ENCODE measurements at places on chromosomes 2 and 18. TPM values are rescaled to one million over a fixed set of nuclear protein-coding genes. Genes with fewer than 3 reads are reported as not detected.
A peak's percentile ranks its signal among the peaks of the same experiment; 100 is the strongest.

The ALPI gene
- not detected for polyA plus RNA-seq

The UGT1A8 gene
- polyA plus RNA-seq, result not detected

The ANKRD62 gene
- polyA plus RNA-seq, result not detected

DNA sequence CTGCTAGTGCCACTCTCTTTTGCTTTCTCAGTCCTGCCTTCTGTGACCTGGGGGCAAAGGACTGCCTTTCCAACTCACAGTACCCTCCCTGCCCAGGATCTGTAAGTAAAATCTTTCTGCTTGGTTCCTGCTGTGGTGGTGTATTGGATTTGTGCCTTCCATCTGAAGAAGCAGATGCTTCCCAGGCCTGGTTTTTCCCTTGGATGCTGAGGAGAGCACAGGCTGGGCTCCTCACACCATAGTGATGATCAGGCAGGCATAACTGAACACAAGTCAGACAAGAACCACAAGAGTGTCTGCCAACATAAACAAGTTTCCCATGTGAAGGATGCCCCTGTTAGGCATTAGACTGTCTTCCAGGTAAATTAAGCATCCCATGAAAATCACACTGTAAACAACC lies 121.3 kb upstream of the NRXN1 start:
- DNase-seq, result no peak
- H3K36me3 ChIP-seq, result no peaks in the 10 kb centered on the region
- H3K27me3 ChIP-seq, result no peaks in the 10 kb centered on the region
- H3K27ac ChIP-seq, result no peak overlapping the region
- H3K4me1 ChIP-seq, result no peaks in the 10 kb centered on the region
- no peak overlapping the region for H3K4me3 ChIP-seq

DNA sequence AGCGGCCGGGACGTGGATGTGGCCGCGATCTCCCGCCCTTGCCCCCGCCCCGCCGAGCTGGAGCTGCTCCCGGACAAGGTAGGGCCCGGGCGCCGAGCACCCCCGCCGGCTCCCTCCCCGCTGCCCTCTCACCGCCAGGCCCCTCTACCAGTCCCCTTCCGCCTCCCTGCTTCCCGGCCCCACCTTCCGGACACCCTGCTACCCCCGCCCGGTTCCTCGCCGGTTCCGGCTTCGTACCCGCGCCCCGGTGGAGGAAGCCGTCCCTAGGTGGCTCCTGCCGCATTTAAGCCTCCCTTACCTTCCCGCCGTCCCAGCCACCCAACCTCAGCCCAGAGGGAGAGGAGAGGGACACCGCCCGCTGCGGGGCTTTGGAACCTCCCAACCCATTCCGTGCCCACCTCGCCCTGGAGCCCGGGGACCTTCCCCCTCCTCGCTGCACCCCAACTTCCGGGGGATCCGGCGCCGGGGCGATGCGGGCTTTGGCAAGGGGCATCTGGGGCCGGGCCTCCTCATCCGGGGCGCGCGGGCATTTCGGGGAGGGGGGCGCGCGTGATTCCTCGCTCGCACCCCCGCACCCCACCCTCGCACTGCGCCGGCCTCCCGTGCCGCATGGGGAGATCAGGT lies 475 bp downstream of the B3GNT2 start:
- peak overlapping the region; percentile 38 for H3K27ac ChIP-seq
- peak overlapping the region; percentile 98 for H3K4me3 ChIP-seq
- peaks cover 13% of the 10 kb centered on the region for H3K4me1 ChIP-seq

DNA sequence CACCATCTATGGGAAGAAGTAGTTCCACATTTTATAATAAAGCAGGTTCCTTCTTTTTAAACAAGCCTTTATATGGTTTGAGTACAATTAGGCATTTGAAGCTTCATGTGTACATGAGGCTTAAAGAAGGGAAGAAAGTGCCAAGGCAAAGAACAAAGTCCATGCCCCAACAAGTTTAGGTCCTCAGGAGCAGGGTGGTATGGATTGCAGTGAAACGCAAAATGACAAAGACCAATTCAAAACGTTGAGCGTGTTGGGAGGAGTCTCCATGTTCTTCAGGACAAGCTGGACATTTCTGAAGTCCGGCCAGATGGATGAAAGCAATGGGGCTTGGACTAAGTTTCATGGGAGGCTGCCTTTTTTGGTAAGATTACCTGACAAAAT lies 78.8 kb upstream of the FZD5 start:
- DNase-seq, result no peak
- no peaks in the 10 kb centered on the region for H3K36me3 ChIP-seq
- H3K27me3 ChIP-seq, result no peaks in the 10 kb centered on the region
- H3K27ac ChIP-seq, result peak overlapping the region; percentile 26
- H3K4me3 ChIP-seq, result no peak overlapping the region

GRCh38 chr2:46122318-46122976 lies 174.8 kb upstream of the EPAS1 start:
- H3K36me3 ChIP-seq, result no peaks in the 10 kb centered on the region
- no peaks in the 10 kb centered on the region for H3K27me3 ChIP-seq
- no peak overlapping the region for H3K27ac ChIP-seq
- no peak overlapping the region for H3K4me3 ChIP-seq
- peaks cover 33% of the 10 kb centered on the region for H3K4me1 ChIP-seq

- H3K36me3 ChIP-seq, result no peaks in the 10 kb centered on the region
- no peak overlapping the region for H3K27ac ChIP-seq
- no peaks in the 10 kb centered on the region for H3K27me3 ChIP-seq
- H3K4me3 ChIP-seq, result no peak overlapping the region
- peaks cover 12% of the 10 kb centered on the region for H3K4me1 ChIP-seq
- DNase-seq, result peak; percentile 79
Measured at GRCh38 chr2:1591978-1592907, 152.1 kb downstream of the PXDN start.

- no peak overlapping the region for H3K27ac ChIP-seq
- no peaks in the 10 kb centered on the region for H3K27me3 ChIP-seq
- no peaks in the 10 kb centered on the region for H3K36me3 ChIP-seq
- DNase-seq, result no peak
Measured at GRCh38 chr18:41390309-41390708, 564.7 kb upstream of the PIK3C3 start.

DNA sequence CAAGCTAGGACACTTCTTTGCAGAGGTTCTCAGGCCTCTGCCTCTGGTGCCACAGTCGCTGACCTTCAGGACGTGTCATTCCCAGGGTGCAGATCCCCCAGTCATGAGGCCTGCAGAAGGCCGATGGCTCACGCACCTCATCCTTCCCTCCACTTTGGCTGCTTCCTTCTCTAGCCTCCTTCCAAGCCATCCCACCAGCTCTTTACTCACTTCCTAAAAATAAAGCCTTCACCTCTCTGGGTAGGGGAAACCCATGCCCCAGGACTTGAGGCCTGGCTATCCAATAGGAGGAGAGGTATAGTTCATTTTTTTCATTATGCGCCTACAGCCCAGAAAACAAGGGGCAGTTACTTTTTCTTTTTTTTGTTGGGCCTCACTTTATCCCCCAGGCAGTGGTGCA lies 91.4 kb downstream of the B3GNT2 start:
- H3K36me3 ChIP-seq, result no peaks in the 10 kb centered on the region
- H3K4me3 ChIP-seq, result no peak overlapping the region
- H3K27ac ChIP-seq, result no peak overlapping the region
- H3K4me1 ChIP-seq, result no peaks in the 10 kb centered on the region

DNA sequence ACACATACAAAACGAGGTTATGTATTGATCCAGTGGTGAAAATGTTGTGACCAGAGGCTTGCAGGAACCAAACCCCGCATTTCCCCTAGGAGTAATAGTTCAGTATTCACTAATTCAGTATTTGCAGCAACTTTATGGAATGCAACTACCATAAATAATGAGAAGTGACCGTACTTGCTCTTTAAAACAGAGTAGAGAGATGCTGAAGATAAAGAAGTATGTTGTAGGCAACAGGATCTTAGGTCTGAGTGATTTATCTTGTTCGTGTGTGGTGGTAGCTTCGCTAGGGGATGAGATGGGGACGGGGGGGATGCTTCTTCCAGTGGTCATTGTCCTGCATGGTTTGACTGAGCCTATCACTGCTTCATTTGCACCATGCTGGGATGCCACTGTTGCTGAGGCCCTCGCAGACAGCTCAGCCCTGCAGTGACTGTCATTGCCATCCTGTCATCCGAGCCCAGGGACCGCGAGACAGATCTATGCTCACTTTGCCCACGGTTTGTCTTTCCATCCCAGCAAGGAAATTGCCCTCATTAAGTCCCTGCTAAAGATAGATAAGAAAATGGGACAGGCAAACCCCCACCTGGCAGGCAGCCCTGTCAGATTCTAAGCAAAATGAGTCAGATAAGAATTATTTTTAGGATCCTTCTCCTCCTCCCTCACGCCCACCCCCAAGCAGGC lies 181.3 kb downstream of the CTIF start:
- H3K4me3 ChIP-seq, result no peak overlapping the region
- H3K27ac ChIP-seq, result no peak overlapping the region
- H3K36me3 ChIP-seq, result no peaks in the 10 kb centered on the region

- DNase-seq, result no peak
- no peak overlapping the region for H3K4me3 ChIP-seq
- H3K27ac ChIP-seq, result no peak overlapping the region
- H3K27me3 ChIP-seq, result no peaks in the 10 kb centered on the region
- no peaks in the 10 kb centered on the region for H3K4me1 ChIP-seq
- no peaks in the 10 kb centered on the region for H3K36me3 ChIP-seq
Measured at GRCh38 chr2:144215207-144215606, 304.7 kb downstream of the ZEB2 start.

DNA sequence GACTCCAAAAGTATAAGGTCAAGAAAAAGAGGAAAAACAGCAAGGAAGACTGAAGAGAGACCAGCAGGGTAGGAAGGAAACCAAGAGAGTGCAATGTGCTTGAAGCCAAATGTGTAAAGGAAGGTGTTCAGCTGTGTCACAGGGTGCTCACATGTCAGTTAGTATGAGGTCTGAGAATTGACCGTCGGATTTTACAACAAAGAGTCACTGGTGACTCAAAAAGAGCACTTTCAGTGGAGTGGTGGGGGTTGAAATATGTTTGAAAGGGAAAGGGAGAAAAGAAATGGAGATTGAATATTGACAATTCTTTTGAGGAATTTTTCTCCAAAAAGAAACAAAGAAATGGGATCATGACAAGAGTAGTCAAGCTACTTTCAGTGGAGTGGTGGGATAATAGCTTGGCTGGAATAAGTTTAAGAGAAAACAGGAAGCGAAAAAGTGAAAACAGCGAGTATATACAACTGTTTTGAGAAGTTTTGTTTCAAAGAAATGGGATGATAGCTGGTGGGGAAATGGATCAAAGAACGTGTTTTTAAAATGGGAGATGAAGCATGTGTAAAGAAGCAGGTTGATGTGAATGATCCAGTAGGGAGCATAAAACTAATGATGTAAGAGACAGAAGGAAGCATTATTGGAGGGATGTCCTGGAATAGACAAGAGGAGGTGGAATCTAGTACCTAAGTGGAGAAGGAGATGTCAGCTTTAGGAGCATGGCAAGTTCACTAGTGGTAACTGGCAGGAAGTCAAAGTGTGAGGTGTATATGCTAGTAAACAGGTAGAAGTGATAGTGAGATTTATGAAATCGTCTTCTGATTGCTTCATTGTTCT lies 3.6 kb upstream of the TSPYL6 start:
- no peaks in the 10 kb centered on the region for H3K36me3 ChIP-seq
- H3K27ac ChIP-seq, result no peak overlapping the region
- no peak overlapping the region for H3K4me3 ChIP-seq
- DNase-seq, result no peak
- H3K27me3 ChIP-seq, result no peaks in the 10 kb centered on the region
